Fibroblast of upper back skin (primary cell): ENCODE measurements at places on chromosomes 12 and 14.

DNA sequence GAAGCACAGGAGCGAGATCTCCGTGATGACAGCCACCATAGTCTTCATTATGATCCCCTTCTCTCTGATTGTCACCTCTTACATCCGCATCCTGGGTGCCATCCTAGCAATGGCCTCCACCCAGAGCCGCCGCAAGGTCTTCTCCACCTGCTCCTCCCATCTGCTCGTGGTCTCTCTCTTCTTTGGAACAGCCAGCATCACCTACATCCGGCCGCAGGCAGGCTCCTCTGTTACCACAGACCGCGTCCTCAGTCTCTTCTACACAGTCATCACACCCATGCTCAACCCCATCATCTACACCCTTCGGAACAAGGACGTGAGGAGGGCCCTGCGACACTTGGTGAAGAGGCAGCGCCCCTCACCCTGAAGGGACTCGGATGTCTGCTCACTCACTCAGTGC lies 775 bp downstream of the OR10P1 start:
- no peak for DNase-seq

DNA sequence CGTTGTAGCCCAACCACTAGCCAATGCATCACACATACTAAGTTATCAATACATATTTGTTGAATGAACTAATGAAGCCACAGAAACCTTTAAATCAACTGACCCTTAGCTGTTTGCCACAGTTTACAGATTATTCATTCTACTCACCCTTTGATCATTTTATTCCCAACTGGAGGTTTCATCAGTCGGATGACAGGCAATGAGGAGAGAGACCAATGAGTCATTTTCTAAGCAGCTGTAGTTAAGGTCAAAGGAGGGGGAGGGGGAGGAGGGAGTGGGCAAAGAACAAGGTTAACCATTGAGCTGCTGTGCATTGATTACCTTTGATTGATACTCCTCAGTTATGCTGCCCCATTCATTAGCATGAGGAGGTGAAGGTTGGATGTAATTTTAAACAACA lies 469.5 kb downstream of the VRK1 start:
- peak; percentile 82 for DNase-seq

DNA sequence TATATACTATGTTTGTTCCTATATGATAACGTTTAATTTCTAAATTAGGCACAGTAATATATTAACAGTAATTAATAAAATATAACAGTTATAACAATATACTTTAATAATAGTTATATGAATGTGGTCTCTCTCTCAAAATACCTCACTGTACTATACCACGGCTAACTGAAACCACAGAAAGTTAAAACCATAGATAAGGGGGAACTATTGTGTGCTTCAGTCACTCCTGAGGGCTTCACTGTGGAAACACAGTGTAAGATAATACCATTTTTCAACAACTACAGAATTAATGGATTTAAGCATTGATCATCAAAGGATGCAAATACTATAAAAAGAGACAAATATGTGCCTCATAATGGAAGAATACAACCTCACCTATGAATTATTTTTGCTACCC lies 266.4 kb upstream of the RGS6 start:
- DNase-seq, result peak; percentile 40

GRCh38 chr12:120481022-120481767 lies 11.6 kb upstream of the SRSF9 start:
- no peak for DNase-seq

DNA sequence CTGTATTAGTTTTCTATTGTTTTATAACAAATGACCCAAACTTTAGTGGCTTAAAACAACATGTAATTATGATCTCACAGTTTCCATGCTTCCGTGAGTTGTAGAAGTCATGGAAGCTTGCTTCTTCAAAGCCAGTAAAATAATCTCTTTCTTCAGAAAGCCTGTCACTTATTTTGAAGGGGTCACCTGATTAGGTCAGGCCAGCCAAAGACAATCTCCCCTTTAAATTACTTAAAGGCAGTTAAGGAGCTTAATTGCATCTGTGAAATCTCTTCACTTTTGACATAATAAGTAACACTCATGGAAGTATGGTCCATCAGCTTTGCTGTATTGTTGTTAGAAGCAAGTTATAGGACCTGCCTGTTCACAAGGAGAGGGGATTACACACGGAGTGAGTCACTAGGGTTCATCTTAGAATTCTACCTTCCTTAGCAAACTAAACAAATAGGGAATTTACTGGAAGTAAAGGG lies 89.8 kb downstream of the FAR2 start:
- peak; percentile 19 for DNase-seq

- DNase-seq, result peak; percentile 58
Observed at GRCh38 chr14:80477388-80478160, 266.3 kb upstream of the DIO2 start.

DNA sequence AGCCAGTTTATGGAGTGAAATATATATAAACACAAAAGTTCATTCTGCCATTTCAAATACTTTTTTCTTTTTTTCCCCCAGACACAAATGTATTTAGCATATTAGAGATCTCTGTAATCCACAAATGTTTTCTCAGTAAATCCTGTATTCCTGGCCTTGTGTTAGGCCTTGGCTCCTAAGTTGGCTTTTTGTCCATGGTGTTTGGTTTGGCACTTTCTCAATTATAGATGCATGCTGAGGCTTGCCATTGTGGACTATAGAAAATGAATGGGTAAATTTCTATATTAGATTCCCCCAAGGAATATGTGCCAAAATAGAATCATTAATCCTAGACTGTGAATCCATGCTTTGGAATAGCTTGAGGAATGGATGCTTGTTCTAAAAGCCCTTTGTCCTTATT lies 17.0 kb downstream of the RIC8B start:
- no peak for DNase-seq

- DNase-seq, result no peak
Observed at GRCh38 chr12:6273541-6274230, 36.8 kb upstream of the PLEKHG6 start.

DNA sequence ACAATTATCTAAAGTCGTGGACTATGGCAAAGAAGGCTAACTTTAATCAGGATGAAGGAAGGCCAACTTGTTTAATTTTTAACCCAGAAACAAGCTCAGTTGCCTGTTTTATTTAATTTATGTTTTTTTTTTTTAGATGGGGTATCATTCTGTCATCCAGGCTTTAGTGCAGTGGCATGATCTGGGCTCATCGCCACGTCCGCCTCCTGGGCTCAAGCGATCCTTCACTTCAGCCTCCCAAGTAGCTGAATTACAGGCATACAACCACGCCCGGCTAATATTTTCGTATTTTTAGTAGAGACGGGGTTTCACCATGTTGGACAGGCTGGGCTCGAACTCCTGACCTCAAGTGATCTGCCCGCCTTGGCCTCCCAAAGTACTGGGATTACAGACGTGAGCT lies 19.7 kb downstream of the NUDT4 start:
- no peak for DNase-seq
